Activated naive CD8-positive, alpha-beta T cell treated with anti-CD3 and anti-CD28 coated beads, Interleukin-2, amount 50 U/mL, for 24 hours (primary cell): ENCODE measurements at places on chromosomes 7 and 10.
A peak's percentile ranks its signal among the peaks of the same experiment; 100 is the strongest.

DNA sequence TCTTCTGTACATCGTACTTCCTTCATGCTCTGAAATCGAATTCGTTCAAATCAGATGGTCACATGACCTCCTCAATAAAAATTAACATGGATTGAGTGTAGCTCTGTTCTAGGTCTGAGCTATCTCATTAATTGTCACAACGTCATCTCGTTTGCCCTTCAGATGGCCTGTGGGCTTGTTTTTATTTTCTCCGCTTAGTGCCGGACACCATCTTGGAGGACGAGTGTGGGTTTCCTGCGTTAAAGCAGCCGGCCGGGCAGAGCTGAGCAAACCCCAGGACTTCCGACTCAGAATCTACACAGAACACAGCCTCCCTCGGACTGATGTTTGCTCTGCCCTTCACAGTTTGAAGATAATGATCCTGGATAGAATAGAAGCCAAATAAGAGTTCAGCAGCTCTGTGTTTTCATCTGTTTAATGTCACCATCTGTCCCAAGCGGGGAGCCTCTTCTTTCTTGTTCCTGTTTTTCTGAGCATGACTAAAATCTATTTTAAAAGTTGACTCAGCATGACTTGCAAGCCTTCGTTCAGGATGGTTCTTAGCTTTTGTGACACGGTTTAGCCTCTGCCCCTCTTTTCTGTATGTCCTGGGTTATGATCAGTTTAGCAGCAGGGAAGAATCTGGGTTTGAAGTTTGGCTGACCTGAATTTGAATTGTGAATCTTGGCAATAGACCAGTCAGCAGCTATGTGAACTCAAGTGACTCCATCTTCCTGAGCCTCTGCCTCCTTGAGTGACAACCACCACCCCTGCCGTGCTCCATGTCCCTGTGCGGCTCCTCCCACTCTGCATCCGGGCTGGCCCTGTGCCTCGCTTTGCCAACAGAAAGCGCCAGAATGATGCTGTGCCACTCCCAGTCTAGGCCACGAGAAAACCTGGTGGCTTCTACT, 30.6 kb upstream of the GALNTL5 start:
- peaks cover 4% of the 10 kb centered on the region for H3K27me3 ChIP-seq
- no peak overlapping the region for H3K4me3 ChIP-seq
- DNase-seq = no peak
- H3K36me3 ChIP-seq = no peaks in the 10 kb centered on the region
- peaks cover 11% of the 10 kb centered on the region for H3K4me1 ChIP-seq

DNA sequence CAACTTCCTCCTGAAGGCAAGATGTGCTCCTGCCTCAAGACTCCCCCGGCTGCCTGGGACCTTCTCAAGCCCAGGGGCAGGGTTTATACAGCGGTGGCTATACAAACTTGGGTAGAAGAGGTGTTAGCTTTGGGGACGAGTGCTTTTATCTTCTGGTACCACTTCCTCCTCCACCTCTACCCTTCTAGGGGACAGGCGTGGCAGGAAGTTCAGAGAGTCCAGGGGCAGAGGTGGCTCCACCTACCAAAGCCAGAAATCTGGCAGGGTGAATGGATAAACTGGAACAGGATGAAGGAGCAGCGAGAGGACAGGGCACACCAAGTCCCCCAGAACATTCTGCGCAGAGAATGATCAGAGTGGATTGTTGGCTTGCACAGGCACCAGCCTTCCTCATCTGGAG, 24.0 kb upstream of the TM9SF3 start:
- no peaks in the 10 kb centered on the region for H3K27me3 ChIP-seq
- DNase-seq = no peak
- H3K4me3 ChIP-seq = no peak overlapping the region
- H3K27ac ChIP-seq = peak overlapping the region; percentile 16
- H3K36me3 ChIP-seq = peaks cover 2% of the 10 kb centered on the region
- peaks cover 4% of the 10 kb centered on the region for H3K4me1 ChIP-seq

- no peak for DNase-seq
- no peaks in the 10 kb centered on the region for H3K4me1 ChIP-seq
- H3K36me3 ChIP-seq = no peaks in the 10 kb centered on the region
- H3K4me3 ChIP-seq = no peak overlapping the region
- no peak overlapping the region for H3K27ac ChIP-seq
Measured at GRCh38 chr7:106588422-106589197, 72.3 kb downstream of the CCDC71L start.

GRCh38 chr7:2126621-2127020, 106.1 kb downstream of the MAD1L1 start:
- DNase-seq = no peak
- H3K27me3 ChIP-seq = no peaks in the 10 kb centered on the region
- no peak overlapping the region for H3K27ac ChIP-seq

GRCh38 chr7:820341-820740, 11.9 kb upstream of the SUN1 start:
- H3K4me3 ChIP-seq = peak overlapping the region; percentile 7
- DNase-seq = no peak
- peaks cover 34% of the 10 kb centered on the region for H3K36me3 ChIP-seq
- H3K27me3 ChIP-seq = peaks cover 2% of the 10 kb centered on the region
- peaks cover 54% of the 10 kb centered on the region for H3K4me1 ChIP-seq

- H3K27ac ChIP-seq = no peak overlapping the region
- H3K4me3 ChIP-seq = peak overlapping the region; percentile 53
- DNase-seq = no peak
- H3K4me1 ChIP-seq = peaks cover 11% of the 10 kb centered on the region
- no peaks in the 10 kb centered on the region for H3K36me3 ChIP-seq
Measured at GRCh38 chr7:155509725-155510551, 36.4 kb downstream of the CNPY1 start.

DNA sequence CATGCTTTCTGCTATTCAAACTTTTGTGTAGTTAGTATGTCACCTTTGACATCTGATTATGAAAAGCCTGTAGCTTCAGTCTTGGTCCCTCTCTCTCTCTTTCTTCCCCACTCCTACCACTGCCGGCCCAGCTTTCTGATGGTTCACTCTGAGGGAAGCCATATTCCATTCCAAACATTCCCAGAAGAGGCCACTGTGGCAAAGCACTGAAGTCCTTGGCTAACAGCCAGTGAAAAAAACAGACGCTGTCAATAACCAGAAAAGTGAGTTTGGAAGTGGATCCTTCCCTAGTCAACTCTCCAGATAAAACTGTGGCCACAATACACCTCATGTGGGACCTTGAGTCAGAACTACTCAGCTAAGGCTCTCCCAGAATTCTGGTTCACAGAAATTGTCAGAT, 950.7 kb upstream of the PHF14 start:
- no peak overlapping the region for H3K4me3 ChIP-seq
- H3K27me3 ChIP-seq = no peaks in the 10 kb centered on the region
- H3K36me3 ChIP-seq = no peaks in the 10 kb centered on the region

- H3K27me3 ChIP-seq = no peaks in the 10 kb centered on the region
- peaks cover 23% of the 10 kb centered on the region for H3K4me1 ChIP-seq
- H3K27ac ChIP-seq = peak overlapping the region; percentile 97
- peak overlapping the region; percentile 92 for H3K4me3 ChIP-seq
- DNase-seq = peak; percentile 16
Measured at GRCh38 chr7:63925262-63925625, 73.4 kb upstream of the ZNF722 start.

- H3K27ac ChIP-seq = no peak overlapping the region
- H3K4me3 ChIP-seq = no peak overlapping the region
- no peak for DNase-seq
- peaks cover 4% of the 10 kb centered on the region for H3K27me3 ChIP-seq
- H3K4me1 ChIP-seq = no peaks in the 10 kb centered on the region
Measured at GRCh38 chr7:112157072-112157471, 49.1 kb downstream of the DOCK4 start.

DNA sequence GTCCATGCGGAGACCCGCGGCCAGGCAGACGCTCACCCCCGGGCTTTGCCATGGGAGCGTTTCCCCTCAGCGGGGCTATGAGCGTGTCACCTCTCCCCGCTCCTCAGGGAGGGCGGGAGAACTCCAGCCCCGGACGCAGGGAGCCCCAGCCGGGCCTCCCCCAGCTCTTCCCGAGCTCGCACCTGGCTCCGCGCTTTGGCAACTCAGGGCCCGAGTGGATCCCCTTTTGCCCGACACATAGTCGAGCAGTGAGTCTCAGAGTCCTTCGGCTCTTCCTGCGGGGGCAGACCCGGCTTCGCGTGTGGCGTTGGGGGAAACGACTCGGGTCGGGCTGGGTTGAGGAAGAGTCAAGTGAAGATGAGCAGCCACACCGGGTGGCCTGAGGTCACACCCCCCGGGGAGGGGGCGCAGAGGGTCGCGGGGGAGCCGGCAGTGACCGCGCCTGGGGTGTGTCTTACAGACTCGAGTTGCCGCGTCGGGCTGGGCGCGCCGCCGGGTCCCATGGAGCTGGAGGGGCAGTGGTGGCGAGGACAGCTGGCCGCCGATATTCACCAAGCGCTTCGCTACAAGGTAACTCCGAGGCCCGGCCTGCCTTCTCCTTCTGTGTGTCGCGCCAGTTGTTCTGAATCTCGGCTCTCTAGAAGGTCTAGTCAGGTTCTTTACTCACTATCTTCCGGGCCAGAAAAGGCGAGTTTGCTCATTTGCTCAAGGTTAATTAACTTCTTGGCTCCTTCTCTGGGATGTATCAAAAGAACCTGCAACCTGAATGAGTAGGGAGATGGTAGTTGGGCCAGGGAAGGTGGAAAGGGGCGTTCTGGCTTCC, 721 bp downstream of the CCNJ start:
- peaks cover 30% of the 10 kb centered on the region for H3K36me3 ChIP-seq
- H3K27ac ChIP-seq = peak overlapping the region; percentile 75
- DNase-seq = peak; percentile 52
- H3K4me3 ChIP-seq = peak overlapping the region; percentile 91
- no peaks in the 10 kb centered on the region for H3K27me3 ChIP-seq

- DNase-seq = no peak
- no peaks in the 10 kb centered on the region for H3K36me3 ChIP-seq
- H3K4me1 ChIP-seq = no peaks in the 10 kb centered on the region
Measured at GRCh38 chr10:22294694-22295093, 21.5 kb upstream of the COMMD3 start.

DNA sequence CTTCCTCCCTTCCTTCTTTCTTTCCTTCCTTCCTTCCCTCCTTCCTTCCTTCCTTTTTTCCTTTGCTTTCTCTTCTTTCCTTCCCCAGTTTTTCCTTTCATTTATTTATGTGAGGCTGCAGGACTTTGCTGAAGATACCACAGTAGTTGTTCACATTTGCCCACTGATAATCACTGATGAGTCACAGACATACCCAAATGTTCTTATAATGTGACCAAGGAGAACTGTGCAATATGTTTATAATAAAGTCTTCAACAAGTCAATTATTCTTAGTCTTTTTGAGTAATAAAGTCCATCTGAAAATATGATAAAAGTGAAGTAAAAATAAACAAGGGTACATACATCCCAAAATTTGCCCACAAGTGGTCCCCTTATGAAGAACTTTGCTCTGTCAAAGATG, 159.7 kb downstream of the GNAI1 start:
- no peak overlapping the region for H3K4me3 ChIP-seq
- H3K27me3 ChIP-seq = no peaks in the 10 kb centered on the region
- no peaks in the 10 kb centered on the region for H3K4me1 ChIP-seq
- no peaks in the 10 kb centered on the region for H3K36me3 ChIP-seq
- DNase-seq = no peak
- no peak overlapping the region for H3K27ac ChIP-seq

GRCh38 chr7:100791881-100792666, 35.2 kb downstream of the EPHB4 start:
- no peaks in the 10 kb centered on the region for H3K36me3 ChIP-seq
- peaks cover 8% of the 10 kb centered on the region for H3K27me3 ChIP-seq

DNA sequence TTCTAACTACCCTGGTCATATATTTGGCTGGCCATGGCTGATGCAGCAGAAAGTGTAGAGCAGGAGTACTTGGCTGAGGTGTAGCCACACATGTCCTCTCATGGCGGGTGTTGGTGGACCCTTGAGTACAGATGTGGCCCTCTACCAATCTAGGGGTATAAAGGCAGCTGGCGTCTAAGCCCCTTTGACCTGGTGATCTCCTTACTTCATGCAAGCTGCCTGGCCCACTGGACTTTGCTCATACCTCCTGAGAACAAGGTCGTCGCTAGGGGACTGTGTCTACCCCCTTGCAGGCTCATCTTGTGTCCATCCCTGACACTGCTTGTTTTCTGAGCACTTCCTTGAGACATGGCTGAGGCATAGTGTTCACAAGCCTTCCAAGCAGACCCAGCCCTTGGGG, 287.8 kb downstream of the RPS24 start:
- no peaks in the 10 kb centered on the region for H3K4me1 ChIP-seq
- DNase-seq = no peak
- H3K36me3 ChIP-seq = peaks cover 5% of the 10 kb centered on the region
- no peak overlapping the region for H3K27ac ChIP-seq

DNA sequence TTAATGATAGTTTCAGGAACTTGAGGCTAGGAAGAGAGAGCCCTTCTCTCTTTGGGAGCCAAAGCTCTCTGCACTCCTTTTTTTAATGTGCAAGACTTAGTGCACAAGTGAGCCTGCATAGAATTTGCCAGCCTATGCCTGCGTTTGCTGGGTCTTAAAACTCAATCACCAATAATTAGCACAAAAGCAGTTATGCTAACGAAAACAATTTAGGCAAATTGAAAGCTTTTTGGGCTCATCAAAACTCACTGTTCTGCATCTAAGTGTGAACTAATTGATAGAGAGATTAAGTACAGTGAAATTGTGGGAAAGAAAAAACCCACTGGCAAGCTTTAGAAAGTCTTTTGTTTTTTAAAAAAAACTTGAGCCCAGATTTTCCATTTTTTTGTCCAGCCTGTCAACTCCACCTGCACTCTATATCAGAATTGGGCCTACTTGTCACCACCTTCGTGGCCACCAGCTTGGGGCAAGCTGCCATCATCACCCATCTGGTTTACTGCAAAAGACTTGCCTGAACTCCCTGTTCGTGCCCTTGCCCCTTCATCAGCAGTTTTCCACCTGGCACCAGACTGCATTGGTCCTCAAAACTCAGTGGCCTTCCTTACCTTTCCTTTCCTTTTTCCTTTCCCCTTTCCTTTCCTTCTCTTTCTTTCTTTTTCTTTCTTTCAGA, 37.8 kb downstream of the CRHR2 start:
- H3K27me3 ChIP-seq = no peaks in the 10 kb centered on the region
- H3K36me3 ChIP-seq = peaks cover 23% of the 10 kb centered on the region
- DNase-seq = no peak
- H3K4me1 ChIP-seq = no peaks in the 10 kb centered on the region
- no peak overlapping the region for H3K27ac ChIP-seq

- no peaks in the 10 kb centered on the region for H3K36me3 ChIP-seq
- H3K27me3 ChIP-seq = peaks cover 9% of the 10 kb centered on the region
- H3K4me1 ChIP-seq = no peaks in the 10 kb centered on the region
- no peak for DNase-seq
- H3K4me3 ChIP-seq = no peak overlapping the region
Measured at GRCh38 chr7:91894781-91895480, 14.4 kb upstream of the MTERF1 start.

- H3K4me3 ChIP-seq = peak overlapping the region; percentile 50
- no peak for DNase-seq
- H3K4me1 ChIP-seq = peaks cover 22% of the 10 kb centered on the region
- no peak overlapping the region for H3K27ac ChIP-seq
- H3K27me3 ChIP-seq = peaks cover 2% of the 10 kb centered on the region
Measured at GRCh38 chr7:121137580-121137979, 149.1 kb downstream of the CPED1 start.

GRCh38 chr10:12214763-12215218, 18.8 kb downstream of the CDC123 start:
- H3K36me3 ChIP-seq = peaks cover 57% of the 10 kb centered on the region

GRCh38 chr10:25875556-25876165, 58.4 kb upstream of the MYO3A start:
- H3K4me1 ChIP-seq = no peaks in the 10 kb centered on the region
- no peak overlapping the region for H3K4me3 ChIP-seq
- no peak overlapping the region for H3K27ac ChIP-seq
- peak; percentile 75 for DNase-seq
- H3K27me3 ChIP-seq = peaks cover 10% of the 10 kb centered on the region
